ENCODE measurements at places on chromosomes 5 and 9.

GRCh38 chr5:77029376-77029885 lies 773 bp upstream of the AGGF1 start:
- no peak for DNase-seq

DNA sequence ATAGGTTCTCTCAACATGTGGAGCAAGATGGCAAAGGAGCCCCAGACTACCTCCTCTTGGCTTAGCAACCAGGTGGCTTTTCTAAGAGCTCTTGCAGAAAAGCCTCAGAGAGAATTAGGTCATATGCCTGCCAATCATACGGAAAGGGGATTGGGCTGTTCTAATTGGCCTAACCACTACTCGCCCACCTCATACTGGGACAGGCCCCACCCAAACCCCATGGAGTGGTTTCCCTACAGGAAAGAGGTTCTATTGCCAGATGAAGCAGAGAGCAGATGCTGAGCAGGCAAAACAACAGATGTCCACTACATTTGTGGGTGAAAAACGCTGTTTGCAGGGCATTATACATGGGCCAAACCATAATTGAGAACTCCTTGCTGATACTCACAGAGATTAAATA lies 29.0 kb downstream of the ABLIM3 start:
- DNase-seq: no peak

DNA sequence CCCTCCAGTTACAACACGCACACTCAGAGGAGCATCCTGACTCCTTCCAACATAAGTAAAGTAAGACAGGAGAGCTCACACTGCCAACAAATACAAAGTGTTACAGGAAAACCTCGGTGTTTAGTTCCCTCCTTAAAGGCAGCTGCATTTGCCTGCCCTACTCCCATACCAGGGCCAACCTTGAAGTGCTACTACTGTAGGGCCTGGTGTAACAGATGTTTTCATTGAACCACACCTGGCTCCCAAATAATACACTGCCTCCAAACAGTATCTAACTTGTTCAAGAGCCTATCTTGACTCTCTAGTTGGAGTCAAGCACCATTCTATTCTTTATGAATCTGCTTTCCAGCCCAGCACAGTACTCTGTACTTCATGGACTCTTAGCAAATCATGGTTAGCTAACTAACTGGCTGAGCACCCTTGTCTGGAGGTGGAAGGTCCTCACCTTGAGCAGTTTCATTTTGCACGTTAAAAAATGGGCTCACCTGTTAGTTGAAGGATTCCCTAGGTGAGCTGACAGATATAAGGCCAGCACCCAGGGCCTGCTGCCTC lies 34.6 kb downstream of the TTC39B start:
- no peak for DNase-seq

- DNase-seq: no peak
Measured at GRCh38 chr5:32942225-32942989, 231.3 kb downstream of the NPR3 start.

DNA sequence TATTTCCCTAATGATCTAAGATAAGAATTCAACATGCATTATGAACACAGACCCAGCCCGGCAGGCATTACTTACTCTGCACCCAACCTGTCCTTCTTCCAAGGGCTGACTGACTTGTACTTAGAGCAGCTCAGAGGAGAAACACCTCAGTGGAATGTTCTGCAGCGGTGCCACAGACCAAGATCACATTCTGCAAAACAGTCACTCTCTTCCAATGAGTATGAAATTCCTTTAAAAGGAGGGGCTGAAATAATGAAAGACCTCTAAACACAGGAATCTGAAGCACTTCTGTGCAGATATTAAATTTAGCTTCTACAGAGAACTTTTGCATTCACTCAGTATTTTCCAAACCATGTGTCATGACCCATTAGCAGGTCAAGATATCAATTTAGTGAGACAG lies 172.9 kb downstream of the ZDHHC21 start:
- DNase-seq: no peak

DNA sequence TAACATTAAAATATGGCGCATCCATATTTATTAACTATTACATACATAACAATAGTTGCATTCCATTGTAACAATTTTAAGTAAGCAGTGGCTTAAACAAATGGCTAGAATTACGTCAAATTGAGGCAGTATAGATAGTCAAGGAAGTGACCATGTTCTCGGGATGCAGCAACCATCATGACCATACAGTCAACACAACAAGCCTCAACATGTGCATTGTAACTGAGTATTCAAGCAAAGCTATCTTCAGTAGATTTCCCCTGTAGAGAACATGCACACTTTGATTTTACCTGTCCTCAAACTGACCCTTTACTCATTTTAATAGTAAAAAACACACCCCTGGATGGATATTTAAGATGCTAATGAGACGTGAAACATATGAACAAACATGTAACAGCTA lies 356.4 kb downstream of the HINT1 start:
- DNase-seq: no peak

GRCh38 chr5:55572020-55572419 lies 37.3 kb upstream of the PLPP1 start:
- no peak for DNase-seq

DNA sequence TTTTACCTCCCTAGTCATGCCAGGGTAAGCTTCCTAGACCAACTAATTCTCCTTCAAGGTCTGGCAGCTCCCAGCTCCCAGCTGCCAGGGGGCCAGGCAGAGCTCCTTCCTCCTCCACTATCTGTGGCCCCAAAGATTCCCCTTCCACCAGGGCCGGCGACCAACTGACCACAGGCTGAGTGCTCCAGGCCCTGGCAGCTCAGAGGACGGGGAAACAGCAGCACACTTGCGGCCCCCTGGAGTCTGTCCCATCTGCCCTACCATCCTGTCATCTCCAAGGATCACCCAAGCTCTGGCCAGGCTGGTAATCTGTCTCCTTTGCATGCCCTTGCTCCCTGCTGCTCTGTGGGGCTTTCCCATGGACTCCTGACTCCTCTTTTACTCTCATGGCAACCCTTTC lies 31.2 kb upstream of the BASP1 start:
- DNase-seq: no peak

GRCh38 chr9:130999245-130999623 lies 9.7 kb upstream of the LAMC3 start:
- no peak for DNase-seq

GRCh38 chr9:123090956-123091355 lies 57.5 kb downstream of the GPR21 start:
- DNase-seq: no peak

DNA sequence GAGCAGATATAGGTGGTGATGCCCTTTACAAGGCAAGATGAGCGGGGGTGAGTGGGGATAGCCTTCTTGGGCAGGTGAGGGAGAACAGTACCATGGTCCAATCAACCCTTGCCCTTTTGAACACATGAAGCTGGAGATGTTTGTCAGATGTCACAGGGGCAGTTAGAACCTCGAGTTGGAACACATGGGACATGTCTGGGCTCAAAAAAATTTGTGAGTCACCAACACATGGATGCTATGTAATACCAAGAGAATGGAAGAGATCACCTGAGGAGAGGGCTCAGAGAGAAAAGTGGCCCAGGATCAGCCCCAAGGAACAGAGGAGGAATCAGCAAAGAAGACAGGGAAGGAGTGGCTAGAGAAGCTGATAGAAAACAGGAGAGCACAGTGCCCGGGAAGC lies 4.7 kb downstream of the PHYKPL start:
- no peak for DNase-seq

DNA sequence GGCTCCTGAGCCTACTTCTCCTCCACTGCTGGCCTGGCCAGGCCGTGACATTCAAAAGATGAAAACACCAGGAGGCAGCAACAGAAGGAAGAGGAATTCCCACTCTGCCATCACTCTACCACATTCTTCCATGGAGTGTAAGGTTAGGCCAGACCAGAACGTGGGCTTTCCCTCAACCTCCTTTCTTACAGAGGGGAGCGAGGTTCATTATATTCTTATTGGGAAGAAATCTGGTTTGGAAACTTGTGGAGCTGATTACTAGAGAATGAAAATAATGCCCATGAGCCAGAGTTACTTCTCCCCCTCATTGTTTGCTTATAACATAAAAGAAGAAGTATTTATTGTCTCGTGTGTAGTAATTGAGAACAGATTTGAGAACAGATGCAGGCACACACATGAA lies 136.3 kb upstream of the BASP1 start:
- DNase-seq: no peak

GRCh38 chr5:13359344-13359743 lies 585.1 kb downstream of the DNAH5 start:
- DNase-seq: no peak

DNA sequence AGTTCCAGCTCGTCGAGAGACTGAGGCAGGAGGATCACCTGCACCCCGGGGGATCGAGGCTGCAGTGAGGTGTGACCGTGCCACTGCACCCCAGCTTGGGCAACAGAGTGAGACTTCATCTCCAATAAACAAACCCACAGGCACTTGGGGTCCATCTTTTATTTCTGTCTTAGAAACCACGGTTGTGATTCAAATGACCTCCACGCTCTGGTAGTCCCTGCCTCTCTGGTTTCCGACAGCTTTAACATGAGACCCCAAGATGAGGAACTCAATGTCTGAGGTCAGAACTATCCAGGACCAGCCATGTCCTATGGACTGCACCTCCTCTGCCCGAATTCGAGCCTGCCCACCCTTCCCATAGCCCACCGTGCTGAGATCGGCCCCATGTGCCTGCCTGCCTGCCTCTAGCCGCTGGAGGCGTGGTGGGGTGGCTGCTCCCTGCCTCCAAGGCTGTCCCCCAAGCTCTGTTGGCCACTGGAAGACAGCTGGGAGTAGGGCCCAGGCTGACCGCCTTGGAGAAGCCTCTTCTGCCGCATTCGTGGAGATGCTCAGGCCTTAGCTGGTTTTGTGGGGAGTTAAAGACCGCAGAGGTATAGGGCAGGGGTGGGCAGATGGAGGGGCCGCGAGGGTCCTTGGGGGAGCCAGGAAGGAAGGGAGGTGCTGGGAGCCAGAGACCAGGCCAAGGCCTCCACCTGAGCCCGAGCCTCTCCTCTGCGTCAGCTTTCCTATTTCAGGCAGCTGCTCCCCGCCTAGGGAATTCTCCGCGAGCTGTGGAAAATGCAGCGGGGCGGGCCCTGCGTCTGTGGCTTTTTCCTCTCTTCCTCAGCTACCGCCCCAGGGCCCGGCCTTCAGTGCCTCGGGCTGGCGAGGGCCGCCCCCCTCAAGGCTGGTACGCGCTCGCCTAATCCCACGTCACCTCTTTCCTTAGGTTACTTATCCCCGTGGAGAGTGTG lies 6.9 kb upstream of the WDR5 start:
- DNase-seq: no peak

DNA sequence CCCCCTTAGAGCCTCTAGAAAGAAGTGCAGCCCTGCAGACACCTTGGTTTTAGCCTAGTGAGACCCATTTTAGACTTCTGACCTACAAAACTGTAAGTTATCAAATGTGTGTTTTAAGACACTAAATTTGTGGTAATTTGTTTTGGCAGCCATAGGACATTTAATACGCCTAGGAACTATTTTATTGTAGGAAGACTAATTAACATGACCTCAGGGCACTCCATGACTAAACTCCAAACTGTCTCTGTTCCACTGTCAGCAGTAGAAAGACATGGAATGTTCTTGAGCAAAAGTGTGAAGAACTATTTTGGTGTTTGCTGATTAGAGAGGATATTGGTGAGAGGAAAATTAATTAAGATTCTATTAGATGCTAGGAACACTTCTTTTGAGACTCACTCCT lies 4.1 kb upstream of the APC start:
- DNase-seq: no peak

DNA sequence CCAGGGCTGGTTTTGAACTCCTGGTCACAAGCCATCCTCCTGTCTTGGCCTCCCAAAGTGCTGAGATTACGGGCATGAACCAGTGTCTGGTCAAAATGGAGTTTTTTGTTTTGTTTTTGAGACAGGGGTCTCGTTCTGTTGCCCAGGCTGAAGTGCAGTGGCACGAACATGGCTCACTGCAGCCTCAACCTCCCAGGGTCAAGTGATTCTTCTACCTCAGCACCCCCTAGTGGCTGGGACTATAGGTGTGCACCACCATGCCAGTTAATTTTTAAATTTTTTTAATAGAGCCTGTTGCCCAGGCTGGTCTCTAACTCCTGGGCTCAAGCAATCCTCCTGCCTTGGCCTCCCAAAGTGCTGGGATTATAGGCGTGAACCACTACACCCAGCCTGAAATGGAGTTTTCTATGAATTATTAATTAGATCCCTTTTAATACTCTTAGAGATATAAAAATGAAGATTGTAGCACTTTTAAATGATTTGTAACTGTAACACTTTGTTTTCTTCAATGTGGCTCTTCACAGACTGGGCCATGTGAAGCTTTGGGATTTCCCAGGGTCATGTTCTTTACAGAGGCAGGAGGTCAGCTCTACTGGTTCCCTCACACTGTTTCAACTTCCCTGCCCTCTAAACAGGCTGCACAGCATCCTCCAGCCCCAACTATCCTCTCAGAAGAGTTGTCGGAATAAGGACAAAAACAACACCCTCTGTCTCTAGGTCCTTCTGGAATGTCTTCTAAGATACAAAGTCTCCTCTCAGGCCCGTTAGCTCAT lies 32.7 kb upstream of the SPARC start:
- no peak for DNase-seq

GRCh38 chr9:95143591-95144561 lies 173.6 kb downstream of the FANCC start:
- no peak for DNase-seq

DNA sequence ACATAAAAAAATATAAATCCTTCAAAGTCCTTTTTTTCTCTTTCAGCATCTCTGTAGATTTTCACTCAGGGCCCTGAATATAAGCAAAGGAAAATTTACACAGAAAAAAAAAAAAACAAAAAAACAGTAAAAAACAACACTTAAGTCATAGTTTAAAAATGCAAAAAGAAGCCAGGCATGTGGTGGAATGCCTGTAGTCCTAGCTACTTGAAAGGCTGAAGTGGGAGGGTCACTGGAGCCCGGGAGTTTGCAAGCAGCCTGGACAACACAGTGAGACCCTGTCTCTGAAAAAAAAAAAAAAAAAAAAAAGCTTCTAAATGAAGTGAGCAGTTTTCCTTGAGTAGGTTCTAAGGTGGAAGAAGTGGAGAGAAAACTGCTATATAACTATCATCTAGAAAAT lies 55.0 kb upstream of the BNC2 start:
- DNase-seq: no peak

DNA sequence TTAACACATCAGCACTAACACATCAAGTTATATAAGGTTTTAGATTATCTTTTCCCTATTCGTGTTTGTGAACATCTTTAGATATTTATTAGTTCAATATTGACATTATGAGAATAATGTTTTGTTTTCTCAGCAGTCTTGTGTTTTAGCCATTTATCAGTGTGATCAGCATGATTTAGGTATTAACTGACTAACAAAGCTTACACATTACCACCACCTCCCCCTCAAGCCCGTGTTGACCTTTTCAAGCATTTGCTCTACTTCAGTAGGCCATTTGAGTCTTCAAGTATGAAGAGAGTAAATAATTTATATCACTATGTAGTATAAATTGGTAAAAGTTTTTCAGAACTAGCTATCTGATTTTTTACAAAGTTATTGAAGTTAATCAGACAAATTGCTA lies 6.9 kb downstream of the PBX3 start:
- no peak for DNase-seq

GRCh38 chr5:153157156-153157555 lies 333.3 kb upstream of the GRIA1 start:
- DNase-seq: no peak

- no peak for DNase-seq
Measured at GRCh38 chr5:171494452-171495121, 75.1 kb downstream of the FGF18 start.

GRCh38 chr9:138045541-138046490 lies 168.2 kb downstream of the CACNA1B start:
- DNase-seq: no peak

- DNase-seq: no peak
Measured at GRCh38 chr9:126009047-126009446, 261.9 kb downstream of the PBX3 start.
